Progenitor cell of endocrine pancreas (in vitro differentiated cells): ENCODE measurements at places on chromosomes 4 and X. TPM values are rescaled to one million over a fixed set of nuclear protein-coding genes. Genes with fewer than 3 reads are reported as not detected.

- peaks cover 7% of the 10 kb centered on the region for H3K27me3 ChIP-seq
- H3K27ac ChIP-seq, result peak overlapping the region; percentile 84
- H3K4me3 ChIP-seq, result no peak overlapping the region
Measured at GRCh38 chr4:182880387-182881356, 36.5 kb downstream of the DCTD start.

DNA sequence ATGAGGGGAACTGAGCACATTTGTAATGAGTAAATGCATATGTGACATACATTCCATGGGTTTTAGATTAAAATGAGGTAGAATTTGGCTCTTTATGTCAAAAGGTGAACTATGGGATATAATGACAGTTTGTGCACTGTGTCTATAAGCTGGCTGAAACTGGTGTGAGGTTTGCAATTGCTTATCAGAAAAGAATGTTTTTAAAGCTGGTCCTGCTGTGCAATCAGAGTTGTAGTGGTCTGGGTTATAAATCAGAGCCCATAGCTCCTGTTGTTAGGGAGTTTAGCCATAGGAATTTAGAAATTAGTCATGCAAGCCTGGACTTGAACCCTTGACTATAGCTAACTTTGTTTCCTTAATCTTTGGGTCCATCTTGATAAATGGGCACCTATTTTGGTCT, 23.1 kb upstream of the GATB start:
- peaks cover 2% of the 10 kb centered on the region for H3K27me3 ChIP-seq
- H3K4me1 ChIP-seq, result peaks cover 48% of the 10 kb centered on the region
- DNase-seq, result no peak
- no peak overlapping the region for H3K4me3 ChIP-seq
- peak overlapping the region; percentile 67 for H3K27ac ChIP-seq
- H3K36me3 ChIP-seq, result no peaks in the 10 kb centered on the region

GRCh38 chr4:161816958-161817357, 346.8 kb downstream of the FSTL5 start:
- no peak overlapping the region for H3K27ac ChIP-seq
- no peaks in the 10 kb centered on the region for H3K36me3 ChIP-seq
- no peak for DNase-seq
- no peak overlapping the region for H3K4me3 ChIP-seq
- H3K27me3 ChIP-seq, result no peaks in the 10 kb centered on the region
- no peaks in the 10 kb centered on the region for H3K4me1 ChIP-seq

- no peak for DNase-seq
- peak overlapping the region; percentile 77 for H3K27ac ChIP-seq
- H3K36me3 ChIP-seq, result peaks cover 50% of the 10 kb centered on the region
- no peaks in the 10 kb centered on the region for H3K4me1 ChIP-seq
- no peak overlapping the region for H3K4me3 ChIP-seq
Measured at GRCh38 chrX:361231-362145, 25.2 kb downstream of the PPP2R3B start.

GRCh38 chr4:130257271-130257670, 1161.3 kb downstream of the C4orf33 start:
- DNase-seq, result no peak
- H3K27me3 ChIP-seq, result no peaks in the 10 kb centered on the region
- H3K4me3 ChIP-seq, result no peak overlapping the region
- no peak overlapping the region for H3K27ac ChIP-seq
- H3K4me1 ChIP-seq, result no peaks in the 10 kb centered on the region

DNA sequence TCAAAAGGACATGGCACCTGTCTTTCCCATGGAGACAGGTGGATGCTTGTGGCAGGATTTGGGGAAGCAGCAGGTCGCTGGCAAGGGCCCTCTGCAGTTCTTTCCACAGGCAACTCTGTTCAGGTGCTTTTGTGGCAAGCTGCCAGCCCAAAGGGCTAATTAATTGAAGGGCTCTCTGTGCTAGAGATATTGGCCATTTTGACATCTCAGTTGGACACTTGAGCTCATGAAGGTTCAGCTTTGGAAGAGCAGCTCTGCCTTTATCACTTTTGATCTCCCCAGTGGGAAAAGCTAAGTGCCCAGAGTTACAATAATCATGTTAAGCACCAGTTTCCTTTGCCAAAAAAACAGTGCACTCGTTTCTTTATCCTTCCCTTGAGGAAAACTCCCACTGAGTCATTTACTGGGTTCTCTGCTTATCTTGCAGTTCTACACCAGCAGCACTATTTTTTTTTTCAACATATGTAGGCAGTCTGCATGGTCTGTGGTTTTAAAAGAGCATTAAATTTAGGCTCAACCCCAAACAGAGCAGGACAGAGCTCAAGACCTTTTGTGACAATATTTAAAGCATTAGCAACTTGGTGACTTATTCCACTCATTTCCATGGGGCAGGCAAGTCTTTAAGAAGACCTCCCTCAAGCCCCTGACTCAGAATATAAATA, 336.4 kb upstream of the RASGEF1B start:
- H3K27me3 ChIP-seq, result no peaks in the 10 kb centered on the region
- H3K36me3 ChIP-seq, result no peaks in the 10 kb centered on the region
- no peak overlapping the region for H3K27ac ChIP-seq
- DNase-seq, result no peak
- peaks cover 15% of the 10 kb centered on the region for H3K4me1 ChIP-seq

DNA sequence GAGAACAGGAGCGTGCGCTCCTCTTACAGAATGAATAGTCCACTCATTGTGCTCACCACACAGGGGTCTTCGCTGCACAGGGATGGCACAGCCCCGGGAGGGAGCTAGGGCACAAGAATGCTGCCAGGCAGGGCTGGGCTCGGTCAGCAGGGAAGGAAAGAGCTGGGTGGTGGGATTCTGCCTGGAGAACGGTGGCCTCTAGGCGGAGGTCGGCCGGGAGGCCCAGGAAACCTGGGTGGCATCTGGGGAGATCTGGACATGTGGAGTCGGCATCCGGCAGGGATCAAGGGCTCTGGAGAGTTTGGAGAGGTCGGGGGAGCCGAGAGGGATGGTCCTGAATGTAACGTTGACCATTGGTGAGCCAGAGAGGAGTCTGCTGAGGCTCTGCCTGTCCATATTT, 46.5 kb upstream of the PSAPL1 start:
- no peak overlapping the region for H3K4me3 ChIP-seq
- H3K36me3 ChIP-seq, result no peaks in the 10 kb centered on the region
- no peak overlapping the region for H3K27ac ChIP-seq

DNA sequence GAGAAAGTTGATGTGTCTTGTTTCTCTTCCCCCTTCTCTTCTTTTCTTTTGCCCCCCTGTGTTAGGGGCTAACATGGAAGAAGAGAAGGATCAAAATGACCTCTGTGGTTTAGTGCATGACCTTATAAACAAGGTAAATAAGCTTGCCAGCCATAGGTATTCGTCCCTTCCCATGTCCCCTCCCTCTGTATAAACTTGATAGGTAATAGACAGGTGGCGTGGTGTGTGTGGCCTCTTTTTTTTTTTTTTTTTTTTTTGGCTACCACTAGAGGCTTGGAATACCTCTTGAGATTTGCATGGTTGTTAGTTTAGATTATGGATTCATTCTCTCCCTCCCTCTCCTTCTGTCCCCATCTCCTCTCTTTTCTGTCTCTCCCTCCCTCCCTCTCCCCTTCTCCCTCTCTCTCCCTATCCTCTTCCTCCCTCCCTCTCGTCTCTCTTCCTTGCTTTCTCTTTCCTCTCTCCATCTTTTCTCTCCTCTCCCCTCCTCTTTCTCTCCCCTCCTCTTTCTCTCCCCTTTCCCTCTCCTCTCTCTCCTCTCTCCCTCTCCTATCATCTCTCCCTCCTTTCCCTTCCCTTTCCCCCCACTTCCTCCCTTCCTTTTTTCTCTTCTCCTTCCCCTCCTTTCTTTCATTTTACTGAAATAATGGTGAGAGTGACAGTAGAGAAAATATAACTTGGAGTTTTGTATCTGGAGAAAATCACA, 134.4 kb downstream of the AFF1 start:
- no peak overlapping the region for H3K27ac ChIP-seq
- H3K27me3 ChIP-seq, result no peaks in the 10 kb centered on the region
- peaks cover 24% of the 10 kb centered on the region for H3K4me1 ChIP-seq

GRCh38 chr4:111744847-111745246, 400.4 kb upstream of the FAM241A start:
- no peaks in the 10 kb centered on the region for H3K36me3 ChIP-seq
- no peak for DNase-seq
- peak overlapping the region; percentile 20 for H3K4me3 ChIP-seq
- peaks cover 10% of the 10 kb centered on the region for H3K27me3 ChIP-seq

- H3K27me3 ChIP-seq, result no peaks in the 10 kb centered on the region
- no peak overlapping the region for H3K27ac ChIP-seq
- H3K4me3 ChIP-seq, result no peak overlapping the region
- no peak for DNase-seq
- H3K4me1 ChIP-seq, result no peaks in the 10 kb centered on the region
Measured at GRCh38 chr4:31613946-31614623, 893.9 kb downstream of the PCDH7 start.

GRCh38 chr4:24495388-24495787, 89.0 kb downstream of the DHX15 start:
- peaks cover 17% of the 10 kb centered on the region for H3K27me3 ChIP-seq
- no peak overlapping the region for H3K4me3 ChIP-seq
- no peak overlapping the region for H3K27ac ChIP-seq
- H3K36me3 ChIP-seq, result no peaks in the 10 kb centered on the region
- no peaks in the 10 kb centered on the region for H3K4me1 ChIP-seq
- DNase-seq, result no peak

DNA sequence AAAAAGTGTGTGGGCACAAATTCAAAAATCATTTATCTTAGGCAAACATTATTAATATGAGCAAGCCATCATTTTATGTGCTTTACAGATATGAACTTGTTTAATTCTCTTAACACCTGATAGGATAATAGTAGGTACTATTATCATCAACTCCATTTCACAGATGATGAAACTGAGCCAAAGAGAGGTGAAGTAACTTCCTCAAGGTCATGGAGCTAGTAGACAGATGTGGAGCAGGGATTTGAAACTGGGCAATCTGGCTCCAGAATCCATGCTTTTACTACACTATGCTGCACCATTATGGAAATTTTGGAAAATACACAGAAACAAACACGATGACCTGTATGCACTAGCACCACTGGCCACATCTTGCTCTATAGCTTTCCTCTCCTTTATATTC, 1.0 kb upstream of the PIN4 start:
- H3K4me3 ChIP-seq, result peak overlapping the region; percentile 14
- H3K36me3 ChIP-seq, result no peaks in the 10 kb centered on the region
- no peak for DNase-seq
- no peaks in the 10 kb centered on the region for H3K4me1 ChIP-seq
- H3K27me3 ChIP-seq, result no peaks in the 10 kb centered on the region

- DNase-seq, result peak; percentile 17
- H3K4me3 ChIP-seq, result peak overlapping the region; percentile 68
- H3K27me3 ChIP-seq, result peaks cover 57% of the 10 kb centered on the region
- H3K36me3 ChIP-seq, result no peaks in the 10 kb centered on the region
- peaks cover 29% of the 10 kb centered on the region for H3K4me1 ChIP-seq
- peak overlapping the region; percentile 52 for H3K27ac ChIP-seq
Measured at GRCh38 chr4:54230484-54231418, 1.7 kb downstream of the PDGFRA start.

DNA sequence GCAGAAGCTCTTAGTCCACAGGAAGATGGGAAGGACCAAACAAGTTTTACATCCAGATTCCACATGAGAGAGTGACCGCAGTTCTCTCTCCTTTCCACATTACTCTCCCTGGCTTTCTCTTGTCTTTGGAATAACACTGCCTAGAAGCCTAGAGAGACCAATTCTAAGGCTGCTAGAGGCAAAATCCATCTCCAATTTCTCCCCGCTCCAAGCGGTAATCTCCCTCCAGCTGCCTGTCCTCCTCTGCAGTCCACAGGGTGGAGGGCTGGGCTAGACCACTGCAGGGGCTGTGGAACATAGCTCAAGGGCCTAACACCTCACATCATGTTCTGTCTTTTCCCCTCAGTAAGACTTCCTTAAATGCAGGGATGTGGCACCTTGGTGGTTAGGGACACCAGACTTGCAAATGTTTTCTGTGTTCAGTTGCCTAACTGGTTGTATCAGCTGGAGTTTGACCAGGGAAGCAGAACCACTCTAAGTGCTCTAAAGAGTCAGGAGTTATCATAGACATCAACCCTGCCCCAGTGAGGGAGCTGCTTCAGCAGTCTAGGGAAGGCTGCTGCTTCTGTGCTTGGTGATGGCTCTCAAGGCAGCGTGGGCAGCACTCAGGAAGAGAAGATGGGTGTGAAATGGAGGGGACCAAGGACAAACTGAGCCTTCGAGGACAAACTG, 423.1 kb downstream of the BCOR start:
- H3K27ac ChIP-seq, result no peak overlapping the region
- DNase-seq, result no peak
- peaks cover 6% of the 10 kb centered on the region for H3K27me3 ChIP-seq
- no peaks in the 10 kb centered on the region for H3K36me3 ChIP-seq
- H3K4me1 ChIP-seq, result peaks cover 7% of the 10 kb centered on the region
- H3K4me3 ChIP-seq, result no peak overlapping the region

GRCh38 chr4:79016878-79017277, 77.6 kb upstream of the PAQR3 start:
- H3K4me3 ChIP-seq, result no peak overlapping the region
- H3K36me3 ChIP-seq, result peaks cover 1% of the 10 kb centered on the region
- H3K4me1 ChIP-seq, result peaks cover 2% of the 10 kb centered on the region
- peak overlapping the region; percentile 70 for H3K27ac ChIP-seq
- no peaks in the 10 kb centered on the region for H3K27me3 ChIP-seq
- DNase-seq, result no peak

DNA sequence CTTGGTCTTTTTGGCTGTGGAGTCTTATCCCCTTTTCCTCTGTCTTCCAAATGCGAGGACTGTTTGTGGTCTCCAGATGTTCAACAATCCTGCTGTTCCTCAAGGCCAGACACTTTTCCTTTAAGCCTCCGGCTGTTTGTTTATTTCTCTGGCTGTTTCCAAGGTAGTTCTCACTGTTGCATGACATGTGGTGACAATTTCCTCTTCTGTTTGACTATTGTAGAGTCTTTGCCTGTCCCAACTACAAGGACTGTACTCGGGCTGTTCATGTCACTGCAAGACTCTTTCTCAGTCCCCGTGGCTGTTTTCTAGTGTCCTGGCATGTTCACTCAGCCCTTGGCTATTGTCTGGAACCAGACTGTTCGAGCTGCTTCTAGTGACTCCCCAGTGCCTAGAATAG, 50.6 kb downstream of the ZNF157 start:
- no peak overlapping the region for H3K27ac ChIP-seq
- H3K36me3 ChIP-seq, result peaks cover 10% of the 10 kb centered on the region
- H3K27me3 ChIP-seq, result no peaks in the 10 kb centered on the region
- no peaks in the 10 kb centered on the region for H3K4me1 ChIP-seq

DNA sequence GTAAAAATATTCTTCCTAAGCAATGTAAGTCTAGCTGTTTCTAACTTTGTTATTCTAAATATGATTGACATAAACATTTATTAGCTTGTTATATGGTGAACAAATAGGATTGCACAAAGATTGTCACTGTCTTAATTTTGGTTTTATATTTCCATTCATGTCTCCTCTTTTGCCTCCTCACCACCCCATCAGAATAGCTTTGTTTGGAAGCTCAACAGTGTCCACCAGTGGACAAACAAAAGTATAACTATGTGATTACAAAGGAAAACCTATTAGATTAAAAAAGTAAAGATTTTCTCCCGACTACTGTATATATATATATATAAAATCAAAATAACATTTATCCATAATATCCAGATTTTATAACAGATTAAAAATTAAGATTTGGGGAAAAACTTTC, 468.2 kb downstream of the ZIC3 start:
- no peak overlapping the region for H3K4me3 ChIP-seq
- H3K27me3 ChIP-seq, result no peaks in the 10 kb centered on the region
- no peak overlapping the region for H3K27ac ChIP-seq
- no peak for DNase-seq

Gene PNMA6F
- total RNA-seq, result not detected in 2 replicates

Gene CENPVL3
- total RNA-seq, result 4.6 and 5.4 TPM in 2 replicates

Gene PRSS12
- 3.4 and 4.6 TPM in 2 replicates for total RNA-seq

Gene CTAG1A
- total RNA-seq, result not detected in 2 replicates

Gene SOX3
- total RNA-seq, result 21.7 and 24.3 TPM in 2 replicates

Gene IL3RA
- not detected in 2 replicates for total RNA-seq

Gene TSPAN6
- 167 TPM in 2 replicates for total RNA-seq

Gene PPARGC1A
- total RNA-seq, result 0.93 and 3.7 TPM in 2 replicates

Gene FGF13
- total RNA-seq, result 19.3 and 20.7 TPM in 2 replicates

Gene NUP54
- total RNA-seq, result 67.5 and 68.8 TPM in 2 replicates

Gene KIF4A
- total RNA-seq, result 17.0 and 18.0 TPM in 2 replicates

Gene UGT2B17
- total RNA-seq, result not detected in 2 replicates

Gene F8A2
- total RNA-seq, result not detected in 2 replicates

Gene BEND2
- total RNA-seq, result not detected in 2 replicates
